T-helper 1 cell treated with Interleukin-12 subunit alpha and Interleukin-12 subunit beta and Interleukin-4 antibody, amounts not matched to agents 30 ng/mL and 1 ng/mL, for 36 hours (primary cell): ENCODE measurements at places on chromosomes 2 and 18. TPM values are rescaled to one million over a fixed set of nuclear protein-coding genes. Genes with fewer than 3 reads are reported as not detected.

Gene MYL12A
- total RNA-seq = 692 and 694 TPM in 2 replicates

Gene VAMP5
- total RNA-seq = 60.8 and 68.7 TPM in 2 replicates

Gene RAPGEF4
- 0.83 and 1.0 TPM in 2 replicates for total RNA-seq

Gene MC4R
- total RNA-seq = not detected in 2 replicates

Gene CDH19
- total RNA-seq = not detected in 2 replicates

Gene PLEKHH2
- 0.05 and 0.10 TPM in 2 replicates for total RNA-seq

Gene ELOA2
- total RNA-seq = not detected in 2 replicates

Gene CNRIP1
- total RNA-seq = not detected in 2 replicates
